Activated T-cell treated with anti-CD3 and anti-CD28 coated beads for 1 hour (primary cell): ENCODE measurements at places on chromosomes 6 and 20.

DNA sequence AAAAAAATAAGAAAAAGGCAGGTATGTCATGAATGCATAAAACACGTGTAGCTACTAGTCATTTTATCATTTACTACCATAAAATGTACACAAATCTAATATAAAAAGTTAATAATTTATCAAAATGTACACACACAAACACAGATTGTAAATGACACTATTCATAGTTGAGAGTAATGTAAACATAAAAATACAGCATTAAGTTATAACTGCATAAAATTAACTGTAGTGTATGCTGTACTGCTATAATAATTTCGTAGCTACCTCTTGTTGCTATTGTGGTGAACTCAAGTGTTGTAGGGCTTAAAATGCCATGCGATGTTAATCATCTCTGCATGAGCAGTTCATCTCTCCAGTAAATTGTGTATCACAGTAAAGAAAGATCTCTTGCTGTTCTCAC lies 170.0 kb downstream of the MRPL14 start:
- DNase-seq, result no peak

DNA sequence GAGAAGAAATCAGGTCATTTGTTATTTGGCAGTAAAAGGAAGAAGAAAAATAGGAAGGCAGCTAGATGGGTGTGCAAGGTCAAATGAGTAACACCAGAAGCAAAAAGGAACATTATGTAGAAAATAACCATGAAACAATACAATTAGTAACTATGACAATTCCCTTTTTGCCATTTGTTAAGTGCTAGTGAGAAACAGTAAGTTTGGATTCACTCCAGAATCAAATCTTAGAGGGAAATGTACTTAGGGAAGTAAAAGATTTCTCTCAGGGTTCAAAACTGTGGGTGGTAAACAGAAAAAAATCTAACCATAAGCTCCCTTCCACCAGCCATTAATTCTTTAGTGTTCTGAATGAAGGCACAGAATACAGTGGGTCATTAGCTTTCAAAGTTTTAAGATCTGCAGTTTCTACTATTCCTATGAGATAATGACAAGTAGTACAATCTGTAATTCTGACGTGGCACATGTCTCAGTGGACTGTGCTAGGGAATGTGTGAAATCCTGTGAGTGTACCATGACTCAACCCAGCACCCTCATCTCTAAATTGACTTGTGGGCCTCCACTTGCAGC lies 17.1 kb downstream of the REPS1 start:
- no peak for DNase-seq

- DNase-seq, result no peak
Observed at GRCh38 chr6:47264775-47265184, 44.9 kb downstream of the TNFRSF21 start.

- no peak for DNase-seq
Observed at GRCh38 chr6:90126181-90126580, 170.5 kb downstream of the BACH2 start.

DNA sequence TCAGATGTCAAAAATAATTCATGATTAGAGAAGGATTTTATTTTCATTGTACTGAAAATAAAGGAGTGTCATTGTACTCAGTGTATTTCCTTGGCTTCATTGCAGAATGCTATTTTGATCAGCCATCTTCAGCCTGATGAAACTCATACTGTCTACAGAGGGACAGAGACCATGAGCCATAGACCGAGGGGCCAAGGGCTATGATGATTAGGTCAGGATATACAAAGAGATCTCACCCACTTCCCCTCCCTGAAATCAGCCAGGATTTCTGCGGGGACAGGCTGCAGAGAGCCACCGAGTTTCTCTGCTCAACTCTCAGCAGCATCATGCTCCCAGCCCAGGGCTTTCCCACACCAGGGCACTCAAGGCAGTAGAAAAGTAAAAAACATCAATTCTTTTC lies 47.0 kb downstream of the ALDH8A1 start:
- DNase-seq, result no peak

DNA sequence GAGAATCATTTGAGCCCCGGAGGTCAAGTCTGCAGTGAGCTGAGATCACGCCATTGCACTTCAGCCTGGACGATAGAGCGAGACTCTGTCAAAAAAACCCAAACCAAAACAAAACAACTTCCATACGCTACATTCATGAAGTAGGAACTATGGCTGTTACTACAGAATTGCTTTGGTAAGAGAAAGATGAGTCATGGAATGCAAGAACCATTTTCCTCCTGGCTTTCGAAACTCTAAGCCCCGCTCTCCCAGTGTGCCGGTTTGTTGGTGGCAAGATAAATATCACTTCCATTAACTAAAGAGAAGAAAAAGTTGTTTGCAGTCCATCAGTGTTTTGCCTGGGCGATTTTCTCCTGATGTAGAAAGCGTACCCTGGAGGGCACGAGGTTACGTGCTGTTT lies 61.3 kb downstream of the ZDHHC14 start:
- no peak for DNase-seq

DNA sequence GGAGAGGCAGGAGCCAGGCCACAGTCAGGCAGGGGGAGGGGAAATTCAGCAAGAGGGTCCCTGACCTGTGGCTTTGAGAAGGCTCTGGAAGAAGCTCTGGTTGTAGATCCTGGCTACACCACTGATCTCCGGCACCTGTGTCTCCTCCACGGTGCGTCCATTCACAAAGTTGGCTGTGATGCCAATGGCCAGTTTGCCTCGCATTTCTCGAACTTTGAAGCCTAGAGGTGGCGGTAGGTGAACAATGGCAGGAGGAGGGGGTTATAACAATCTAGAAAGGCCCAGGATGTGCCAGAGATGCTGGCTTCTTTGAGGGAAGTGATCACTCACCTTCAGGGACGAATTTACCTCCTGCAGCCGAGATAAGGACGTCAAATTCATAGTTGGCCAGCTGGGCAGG lies 3.4 kb downstream of the MICAL1 start:
- no peak for DNase-seq

GRCh38 chr6:27755768-27756167 lies 156.4 kb downstream of the OR2B2 start:
- no peak for DNase-seq

DNA sequence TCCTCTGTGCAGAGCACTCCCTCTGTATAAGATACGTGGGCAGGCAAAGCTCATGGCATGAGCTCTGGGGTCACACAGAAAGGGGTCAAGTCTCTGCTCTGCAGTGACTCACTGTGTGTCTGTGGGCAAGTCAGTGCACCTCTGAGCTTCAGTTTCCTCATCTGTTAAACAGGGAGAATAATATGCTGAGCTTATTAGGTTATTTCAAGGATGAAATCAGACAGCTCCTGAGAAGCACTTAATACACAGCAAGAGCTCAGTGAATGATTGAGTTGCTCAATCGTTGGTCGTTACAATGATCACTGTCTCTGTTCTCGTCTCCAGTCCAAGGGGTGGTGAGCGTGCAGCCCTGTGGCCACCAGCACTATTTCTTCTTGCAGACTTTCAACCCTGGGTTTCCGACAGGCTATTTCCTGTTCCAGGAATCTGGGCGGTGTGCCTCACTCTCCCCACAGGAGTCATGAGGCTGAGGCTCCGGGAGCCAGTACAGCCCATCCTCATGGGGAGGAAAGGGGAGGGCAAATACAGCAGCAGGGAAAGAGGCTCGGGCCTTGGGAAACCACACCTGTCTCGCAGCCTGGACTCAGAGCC lies 28.9 kb downstream of the KIAA1755 start:
- DNase-seq, result no peak

- DNase-seq, result no peak
Observed at GRCh38 chr6:41419385-41419784, 84.0 kb downstream of the NCR2 start.

DNA sequence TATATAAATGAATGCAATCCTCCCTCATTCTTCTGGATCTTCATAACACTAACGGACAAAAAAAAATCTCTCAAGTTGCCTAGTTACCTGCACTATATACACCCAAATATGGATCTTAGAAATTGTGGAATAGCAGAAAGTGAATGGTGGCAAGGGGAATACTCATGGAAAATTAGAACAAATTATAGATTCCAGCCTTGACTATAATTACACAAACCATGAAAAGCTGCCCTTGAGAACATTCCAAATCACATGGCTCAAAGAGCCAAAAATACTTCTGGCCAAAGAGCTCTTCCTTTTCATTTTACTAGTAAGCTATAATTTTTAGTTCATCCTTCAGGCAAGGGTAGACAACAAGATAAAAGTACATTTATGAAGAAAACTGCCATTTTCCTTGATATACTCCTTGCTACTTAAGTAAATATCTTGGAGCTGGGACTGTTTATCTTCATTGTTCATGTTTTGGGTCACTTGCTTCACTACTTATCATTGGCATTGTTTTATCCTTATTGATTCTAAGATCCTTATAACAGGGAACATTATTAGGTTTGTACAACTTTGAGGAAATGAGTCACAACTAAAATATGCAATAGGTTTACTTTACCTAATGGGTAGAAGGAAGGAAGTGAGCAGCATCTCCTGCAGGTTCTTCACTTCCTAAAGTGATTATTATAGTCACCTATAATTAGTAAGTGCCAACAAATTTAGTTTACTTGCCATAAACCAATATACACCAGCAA lies 6.4 kb upstream of the MTRES1 start:
- no peak for DNase-seq

DNA sequence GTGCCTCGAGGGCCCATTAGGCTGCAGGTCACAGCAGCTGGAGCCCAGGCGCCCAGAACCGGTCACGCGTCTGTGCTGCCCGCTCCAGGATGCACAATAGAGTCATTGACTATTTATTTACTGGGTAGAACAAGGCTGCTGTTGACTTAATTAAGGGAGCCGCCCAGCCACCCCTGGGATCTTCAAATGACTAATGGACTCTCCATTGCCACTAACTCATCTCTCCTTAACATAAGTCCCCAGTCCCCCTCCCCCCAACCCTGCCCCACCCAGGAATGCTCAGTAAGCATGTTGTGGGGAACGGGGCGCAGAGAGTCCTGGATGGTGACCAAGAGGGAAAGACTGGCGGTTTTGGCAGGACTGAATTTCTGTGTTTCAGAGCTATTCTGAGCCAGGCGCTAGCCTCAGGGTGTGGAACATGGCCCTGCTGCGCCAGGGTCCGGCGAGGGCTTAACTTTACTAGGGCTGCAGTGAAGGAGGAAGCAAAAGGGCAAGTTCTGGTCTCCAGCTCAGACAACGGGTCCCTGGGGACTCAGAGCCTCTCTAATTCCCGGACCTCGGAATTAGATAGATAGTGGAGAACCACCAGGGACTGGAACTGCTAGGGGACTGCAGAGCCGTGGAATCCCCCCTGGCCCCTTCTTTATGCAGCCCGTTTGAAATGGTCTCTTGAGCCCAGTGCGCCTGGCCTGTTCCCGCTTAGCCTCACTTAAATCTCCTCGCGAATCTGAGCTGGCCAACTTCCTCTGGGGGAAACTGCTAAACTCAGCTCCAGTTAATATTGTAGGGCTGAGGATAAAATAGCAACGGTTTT lies 1.5 kb upstream of the GRIK2 start:
- no peak for DNase-seq

DNA sequence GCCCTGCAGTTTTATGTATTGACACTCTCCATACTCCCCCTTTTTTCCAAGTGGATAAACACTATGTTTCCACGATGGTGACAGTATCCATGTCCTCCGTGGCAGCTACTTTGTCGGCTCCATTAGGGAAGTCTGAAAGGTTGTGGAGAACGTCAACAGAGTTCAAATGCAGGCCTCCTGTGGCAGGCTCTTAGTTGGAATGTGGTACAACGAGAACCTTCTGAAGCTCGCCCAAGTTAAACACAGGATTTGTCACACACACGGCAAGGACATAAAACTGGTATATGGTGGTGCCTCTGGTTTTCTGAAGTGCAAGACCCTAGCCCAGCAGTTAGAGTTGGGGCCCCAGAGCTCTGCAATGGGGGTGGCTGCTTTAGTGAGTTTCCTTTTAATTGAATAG lies 187.0 kb upstream of the TAB2 start:
- DNase-seq, result no peak

DNA sequence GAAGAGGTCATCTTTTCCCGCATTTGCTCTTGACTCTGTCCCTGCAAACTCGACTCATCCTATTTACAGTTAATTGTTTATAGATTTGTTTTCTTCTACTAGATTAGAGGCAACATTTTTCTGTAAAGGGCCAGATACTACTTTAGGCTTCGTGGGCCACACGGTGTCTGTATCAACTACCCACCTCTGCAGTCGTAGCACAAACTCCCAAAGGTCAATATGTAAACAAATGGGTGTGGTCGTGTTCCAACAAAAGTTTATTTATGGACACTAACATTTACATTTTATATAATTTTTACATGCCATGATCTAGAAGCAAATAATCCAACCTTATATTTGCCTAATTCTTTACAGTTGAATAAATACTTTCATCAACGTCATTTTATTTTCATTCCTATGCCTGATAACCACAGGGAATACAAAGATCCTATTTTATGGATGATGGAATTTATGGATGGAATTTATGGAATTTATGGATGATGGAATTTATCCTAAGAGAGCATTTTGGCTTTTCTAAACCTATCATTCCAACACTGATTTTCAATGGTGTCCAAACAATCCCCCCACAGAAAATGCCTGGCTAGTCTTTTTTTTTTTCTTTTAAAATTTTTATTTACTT lies 232.8 kb downstream of the MYLK4 start:
- no peak for DNase-seq

DNA sequence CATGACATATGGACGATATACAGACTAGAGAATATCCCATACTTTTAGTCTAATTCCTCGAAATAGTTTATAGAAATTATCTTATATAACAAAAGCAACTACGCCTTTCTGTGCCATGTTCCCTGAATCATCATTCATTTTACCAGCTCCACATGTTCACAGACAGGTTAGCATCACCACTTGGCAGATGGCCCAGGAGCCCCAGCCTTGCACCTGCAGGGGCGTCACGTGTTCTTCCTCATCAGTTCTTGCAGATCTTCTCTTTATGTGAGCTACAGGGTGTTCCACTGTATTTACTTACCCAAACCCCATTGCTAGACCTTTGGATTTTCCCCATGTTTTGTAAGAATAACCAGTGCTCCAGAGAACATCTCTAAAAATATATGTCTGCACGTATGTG lies 12.6 kb upstream of the BNIP5 start:
- DNase-seq, result peak; percentile 7

DNA sequence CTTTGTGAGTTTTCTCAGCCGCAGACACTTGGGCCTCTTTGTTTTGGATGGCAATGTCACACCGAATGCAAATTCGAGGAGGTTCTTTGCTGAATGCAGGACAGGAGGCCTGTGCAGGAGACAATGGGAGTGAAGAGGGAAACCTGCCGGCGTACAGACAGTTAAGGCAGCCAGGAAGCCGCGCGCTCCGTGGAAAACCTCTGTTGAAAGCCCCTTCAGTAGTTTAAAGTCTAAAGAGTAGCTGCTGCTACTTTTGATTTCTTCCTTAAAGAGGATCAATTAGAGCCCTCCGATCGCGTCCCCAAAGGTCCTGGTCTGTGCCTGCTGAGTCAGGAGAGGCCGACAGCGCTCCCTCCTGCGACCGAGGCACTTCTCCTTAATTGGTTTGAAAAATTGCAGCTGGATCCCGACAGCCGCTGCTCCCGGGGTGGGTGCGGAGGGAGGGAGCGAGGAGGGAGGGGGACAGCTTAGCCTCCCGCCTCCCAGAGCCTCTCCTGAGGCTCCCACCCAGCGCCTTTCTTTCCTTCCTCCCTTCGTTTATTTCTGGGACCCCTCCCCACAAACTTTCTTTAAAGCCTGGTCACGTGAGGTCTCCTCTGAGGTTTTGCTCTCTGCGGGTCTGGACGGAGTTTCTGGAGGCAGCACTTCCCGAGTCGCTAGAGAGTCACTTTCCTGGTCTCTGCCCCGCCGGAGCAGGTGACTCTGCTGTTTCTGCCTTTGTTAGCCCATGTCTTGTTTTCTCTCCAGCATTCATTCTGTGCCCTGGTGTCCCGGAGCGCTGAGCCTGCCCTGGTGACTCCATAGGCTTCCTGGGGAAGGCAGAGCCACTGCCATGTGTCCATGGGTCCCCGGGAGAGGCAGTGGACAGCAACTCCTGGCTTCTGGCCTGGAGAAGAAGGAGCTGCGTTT lies 22.3 kb upstream of the RPP40 start:
- DNase-seq, result no peak
